ENCODE measurements at places on chromosomes 2 and 18. TPM values are rescaled to one million over a fixed set of nuclear protein-coding genes. Genes with fewer than 3 reads are reported as not detected.

Gene TNFAIP6
- 44.2 TPM for total RNA-seq

Gene CPLX4
- not detected for total RNA-seq

Gene MOGAT1
- not detected for total RNA-seq

Gene SLC9A2
- not detected for total RNA-seq

Gene KATNAL2
- 1.6 TPM for total RNA-seq

Gene ALLC
- not detected for total RNA-seq

Gene UGGT1
- total RNA-seq, result 98.4 TPM

Gene PTPN18
- 19.3 TPM for total RNA-seq

Gene FAM237A
- not detected for total RNA-seq

Gene EFEMP1
- total RNA-seq, result 658 TPM

Gene DIPK1C
- not detected for total RNA-seq

Gene LAMA1
- total RNA-seq, result 12.5 TPM

Gene TNFRSF11A
- total RNA-seq, result 0.43 TPM

Gene NEDD4L
- 4.2 TPM for total RNA-seq

Gene GALNT3
- 4.6 TPM for total RNA-seq

Gene XRCC5
- 187 TPM for total RNA-seq

Gene LHCGR
- total RNA-seq, result not detected

Gene ZNF638
- 119 TPM for total RNA-seq

Gene NCOA1
- total RNA-seq, result 19.0 TPM

Gene CEP76
- 11.2 TPM for total RNA-seq

Gene MTIF2
- total RNA-seq, result 31.4 TPM

Gene MC5R
- not detected for total RNA-seq

Gene POU3F3
- not detected for total RNA-seq

Gene DYSF
- total RNA-seq, result 0.43 TPM

Gene M1AP
- total RNA-seq, result not detected

Gene CAMKMT
- 7.0 TPM for total RNA-seq

Gene UGT1A4
- total RNA-seq, result not detected

Gene C2orf80
- total RNA-seq, result not detected

Gene LDLRAD4
- 0.14 TPM for total RNA-seq

Gene RGPD4
- not detected for total RNA-seq

Gene TMEM169
- 0.14 TPM for total RNA-seq

Gene GREB1
- 0.29 TPM for total RNA-seq

Measured in placental pericyte (primary cell).